MCF 10A (cell line): ENCODE measurements at places on chromosomes 6 and 20.
A peak's percentile ranks its signal among the peaks of the same experiment; 100 is the strongest.

DNA sequence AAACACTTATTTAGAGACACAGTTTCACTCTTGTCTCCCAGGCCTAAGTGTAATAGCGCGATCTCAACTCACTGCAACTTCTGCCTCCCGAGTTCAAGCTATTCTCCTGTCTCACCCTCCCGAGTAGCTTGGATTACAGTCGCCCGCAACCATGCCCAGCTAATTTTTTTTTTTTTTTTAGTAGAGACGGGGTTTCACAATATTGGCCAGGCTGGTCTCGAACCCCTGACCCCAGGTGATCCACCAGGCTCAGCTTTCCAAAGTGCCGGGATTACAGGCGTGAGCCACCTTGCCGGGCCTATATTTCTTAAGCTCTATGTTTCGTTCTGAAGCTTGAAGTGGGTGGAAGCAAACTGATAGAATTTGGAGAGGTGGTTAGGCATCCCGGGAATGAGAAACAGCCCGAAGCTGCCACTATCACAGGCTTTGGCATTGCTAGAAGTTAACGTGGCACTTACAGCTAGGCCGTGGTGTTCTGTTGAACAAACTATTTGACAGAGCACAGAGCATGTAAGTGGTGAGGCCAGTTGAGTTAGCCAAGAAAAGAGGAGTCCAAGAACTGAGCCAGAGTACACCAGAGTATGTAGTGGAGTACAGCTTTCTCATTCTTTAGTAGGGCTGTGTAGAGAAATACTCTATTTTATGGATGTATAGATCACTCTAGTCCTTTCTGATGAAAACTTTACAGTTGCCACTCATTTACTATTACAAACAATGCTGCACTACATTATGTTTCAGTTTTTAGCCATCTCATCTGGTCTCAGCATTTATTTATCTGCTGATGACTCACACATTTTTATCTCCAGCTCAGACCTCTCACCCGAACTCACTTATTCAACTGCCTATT is 62.0 kb upstream of the HFE start:
- no peaks in the 10 kb centered on the region for H3K27me3 ChIP-seq
- peak; percentile 62 for DNase-seq
- peaks cover 28% of the 10 kb centered on the region for H3K36me3 ChIP-seq
- peak overlapping the region; percentile 83 for H3K4me3 ChIP-seq
- H3K4me1 ChIP-seq = peaks cover 15% of the 10 kb centered on the region
- H3K27ac ChIP-seq = peak overlapping the region; percentile 84

- no peaks in the 10 kb centered on the region for H3K27me3 ChIP-seq
- H3K36me3 ChIP-seq = no peaks in the 10 kb centered on the region
- peak overlapping the region; percentile 36 for H3K4me3 ChIP-seq
- peaks cover 50% of the 10 kb centered on the region for H3K4me1 ChIP-seq
- peak; percentile 8 for DNase-seq
- peak overlapping the region; percentile 94 for H3K27ac ChIP-seq
Measured at GRCh38 chr6:152575161-152575560, 62.0 kb downstream of the SYNE1 start.

- H3K27me3 ChIP-seq = no peaks in the 10 kb centered on the region
- H3K27ac ChIP-seq = no peak overlapping the region
- no peaks in the 10 kb centered on the region for H3K36me3 ChIP-seq
- H3K4me3 ChIP-seq = no peak overlapping the region
Measured at GRCh38 chr6:4645713-4646360, 130.4 kb upstream of the CDYL start.

DNA sequence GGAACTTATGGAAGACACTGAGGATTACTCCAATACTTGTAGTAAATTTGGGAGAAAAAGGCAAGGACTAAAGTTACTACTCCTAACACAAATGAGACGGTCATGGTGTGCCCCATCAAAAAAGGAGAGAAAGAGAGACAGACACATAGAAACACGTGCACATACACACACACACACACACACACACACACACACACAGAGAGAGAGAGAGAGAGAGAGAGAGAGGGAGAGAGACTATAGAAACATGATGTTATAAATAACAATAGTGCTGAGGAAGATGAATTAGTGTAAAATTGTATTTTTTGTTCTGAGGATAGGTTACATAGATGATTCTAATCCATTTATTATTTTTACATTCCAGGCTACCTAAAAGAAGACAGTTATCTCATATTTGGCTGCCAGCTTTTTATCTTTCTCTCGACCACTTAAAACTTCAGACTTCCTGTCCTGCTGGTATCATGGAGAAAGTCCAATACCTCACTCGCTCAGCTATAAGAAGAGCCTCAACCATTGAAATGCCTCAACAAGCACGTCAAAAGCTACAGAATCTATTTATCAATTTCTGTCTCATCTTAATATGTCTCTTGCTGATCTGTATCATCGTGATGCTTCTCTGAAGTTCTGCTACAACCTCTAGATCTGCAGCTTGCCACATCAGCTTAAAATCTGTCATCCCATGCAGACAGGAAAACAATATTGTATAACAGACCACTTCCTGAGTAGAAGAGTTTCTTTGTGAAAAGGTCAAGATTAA is 10.5 kb downstream of the PLN start:
- H3K27me3 ChIP-seq = no peaks in the 10 kb centered on the region
- H3K4me1 ChIP-seq = no peaks in the 10 kb centered on the region
- H3K4me3 ChIP-seq = no peak overlapping the region
- DNase-seq = no peak
- no peak overlapping the region for H3K27ac ChIP-seq

- no peak overlapping the region for H3K4me3 ChIP-seq
- H3K27ac ChIP-seq = no peak overlapping the region
- no peaks in the 10 kb centered on the region for H3K27me3 ChIP-seq
- H3K4me1 ChIP-seq = peaks cover 5% of the 10 kb centered on the region
Measured at GRCh38 chr6:169490830-169491229, 211.0 kb downstream of the WDR27 start.

- H3K4me1 ChIP-seq = peaks cover 12% of the 10 kb centered on the region
- H3K4me3 ChIP-seq = no peak overlapping the region
- no peak overlapping the region for H3K27ac ChIP-seq
- H3K27me3 ChIP-seq = no peaks in the 10 kb centered on the region
Measured at GRCh38 chr6:13702809-13703302, 8.8 kb downstream of the RANBP9 start.

- no peaks in the 10 kb centered on the region for H3K36me3 ChIP-seq
- no peak overlapping the region for H3K27ac ChIP-seq
- H3K4me3 ChIP-seq = no peak overlapping the region
- peak; percentile 68 for DNase-seq
- H3K27me3 ChIP-seq = no peaks in the 10 kb centered on the region
Measured at GRCh38 chr6:89970609-89971337, 76.5 kb downstream of the GJA10 start.

DNA sequence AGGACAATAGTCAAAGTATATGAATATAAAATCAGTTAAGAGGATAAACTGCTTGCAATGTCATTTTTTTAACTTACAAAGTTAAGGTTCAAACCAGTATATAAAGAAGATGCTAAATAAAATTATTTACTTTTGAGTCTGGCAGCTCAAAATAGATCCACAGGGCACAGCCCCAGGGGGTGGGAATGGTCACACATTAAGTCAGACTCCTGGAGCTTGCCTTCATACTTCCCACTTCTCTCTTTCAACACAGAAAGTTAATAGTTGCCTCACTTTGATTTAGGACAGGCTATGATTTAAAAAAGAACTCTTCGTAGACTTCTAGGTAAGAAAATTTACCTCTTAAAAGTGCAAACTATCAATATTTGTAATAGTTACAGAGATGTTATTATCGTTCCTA is 158.3 kb upstream of the RUNX2 start:
- H3K36me3 ChIP-seq = no peaks in the 10 kb centered on the region
- H3K4me1 ChIP-seq = no peaks in the 10 kb centered on the region
- H3K27me3 ChIP-seq = no peaks in the 10 kb centered on the region
- H3K4me3 ChIP-seq = no peak overlapping the region
- no peak overlapping the region for H3K27ac ChIP-seq
- DNase-seq = no peak

DNA sequence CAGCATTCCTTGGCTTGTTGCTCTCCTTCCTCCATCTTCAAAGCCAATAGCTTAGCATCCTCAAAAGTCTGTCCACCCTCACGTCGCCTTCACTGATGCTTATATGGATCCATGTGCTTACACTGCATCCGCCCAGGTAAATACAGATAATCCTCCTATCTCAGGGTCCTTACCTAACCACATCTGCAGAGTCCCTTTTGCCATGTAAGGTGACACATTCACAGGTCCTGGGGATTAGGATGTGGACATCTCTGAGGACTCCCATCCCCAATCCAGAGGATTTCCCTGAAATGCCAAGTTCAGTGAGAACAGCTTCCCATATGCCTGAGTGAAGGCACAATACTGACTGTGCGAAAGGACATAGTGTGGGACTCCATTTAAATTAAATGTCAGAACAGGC is 25.4 kb downstream of the FKBP1A start:
- H3K27ac ChIP-seq = no peak overlapping the region
- peaks cover 13% of the 10 kb centered on the region for H3K4me1 ChIP-seq
- DNase-seq = no peak
- no peak overlapping the region for H3K4me3 ChIP-seq

DNA sequence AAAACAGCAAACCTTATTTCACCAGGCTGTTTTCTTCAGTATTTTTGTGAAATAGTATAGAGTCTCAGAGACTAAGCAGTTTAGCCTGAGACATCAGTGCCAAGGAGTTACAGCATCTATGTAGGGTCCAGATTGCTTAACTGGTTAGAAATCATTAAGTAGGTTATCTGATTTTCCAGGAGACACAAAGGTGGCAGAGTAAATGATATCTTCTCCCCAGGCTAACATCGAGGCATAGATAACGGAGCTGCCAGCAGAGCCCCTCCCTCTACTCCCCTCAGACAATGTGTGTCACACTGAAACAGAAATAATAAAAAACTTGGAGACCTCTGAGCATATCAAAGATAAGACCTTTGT is 473.0 kb upstream of the CITED2 start:
- H3K4me3 ChIP-seq = no peak overlapping the region
- H3K27me3 ChIP-seq = no peaks in the 10 kb centered on the region
- H3K27ac ChIP-seq = no peak overlapping the region
- DNase-seq = no peak
- no peaks in the 10 kb centered on the region for H3K36me3 ChIP-seq
- H3K4me1 ChIP-seq = peaks cover 5% of the 10 kb centered on the region

- H3K4me3 ChIP-seq = no peak overlapping the region
- peak overlapping the region; percentile 97 for H3K27ac ChIP-seq
- no peaks in the 10 kb centered on the region for H3K36me3 ChIP-seq
- peaks cover 24% of the 10 kb centered on the region for H3K4me1 ChIP-seq
- H3K27me3 ChIP-seq = no peaks in the 10 kb centered on the region
Measured at GRCh38 chr20:59819496-59820203, 113.8 kb downstream of the SYCP2 start.

GRCh38 chr6:35310265-35310831 is 12.7 kb downstream of the DEF6 start:
- no peak overlapping the region for H3K27ac ChIP-seq
- peaks cover 10% of the 10 kb centered on the region for H3K36me3 ChIP-seq
- H3K4me1 ChIP-seq = no peaks in the 10 kb centered on the region
- no peaks in the 10 kb centered on the region for H3K27me3 ChIP-seq

DNA sequence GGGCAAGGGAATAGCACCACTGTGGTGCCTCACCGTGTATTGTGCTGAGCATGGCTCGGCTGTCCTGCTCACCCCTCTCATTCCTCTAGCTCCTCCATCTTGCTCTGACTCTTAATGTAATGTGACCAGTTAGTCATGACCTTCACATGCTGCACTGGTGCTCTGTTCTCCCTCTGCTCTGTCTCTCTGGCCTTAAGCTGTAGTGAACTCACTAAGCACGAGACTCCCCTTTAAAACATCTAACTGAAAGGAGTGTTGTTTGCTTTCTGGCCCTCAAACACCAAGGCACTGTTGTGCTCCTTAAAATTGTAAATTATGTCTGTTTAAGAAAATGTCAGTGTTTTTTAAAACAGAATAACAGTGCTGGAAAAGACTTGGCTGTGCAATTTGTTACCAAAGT is 140.4 kb downstream of the HDGFL1 start:
- no peak overlapping the region for H3K27ac ChIP-seq
- no peaks in the 10 kb centered on the region for H3K4me1 ChIP-seq
- no peaks in the 10 kb centered on the region for H3K27me3 ChIP-seq
- no peak overlapping the region for H3K4me3 ChIP-seq
- no peaks in the 10 kb centered on the region for H3K36me3 ChIP-seq

GRCh38 chr20:9531581-9531980 is 17.2 kb downstream of the LAMP5 start:
- H3K36me3 ChIP-seq = no peaks in the 10 kb centered on the region
- no peaks in the 10 kb centered on the region for H3K4me1 ChIP-seq
- no peak for DNase-seq
- no peak overlapping the region for H3K27ac ChIP-seq

GRCh38 chr6:157845493-157846259 is 22.6 kb downstream of the SNX9 start:
- H3K27ac ChIP-seq = no peak overlapping the region
- peaks cover 54% of the 10 kb centered on the region for H3K4me1 ChIP-seq
- no peaks in the 10 kb centered on the region for H3K27me3 ChIP-seq
- no peak for DNase-seq
- peaks cover 9% of the 10 kb centered on the region for H3K36me3 ChIP-seq
- H3K4me3 ChIP-seq = no peak overlapping the region

- H3K27me3 ChIP-seq = peaks cover 16% of the 10 kb centered on the region
- H3K27ac ChIP-seq = no peak overlapping the region
- H3K4me3 ChIP-seq = no peak overlapping the region
- peaks cover 5% of the 10 kb centered on the region for H3K36me3 ChIP-seq
- H3K4me1 ChIP-seq = no peaks in the 10 kb centered on the region
Measured at GRCh38 chr6:169898788-169899480, 147.5 kb downstream of the ERMARD start.

DNA sequence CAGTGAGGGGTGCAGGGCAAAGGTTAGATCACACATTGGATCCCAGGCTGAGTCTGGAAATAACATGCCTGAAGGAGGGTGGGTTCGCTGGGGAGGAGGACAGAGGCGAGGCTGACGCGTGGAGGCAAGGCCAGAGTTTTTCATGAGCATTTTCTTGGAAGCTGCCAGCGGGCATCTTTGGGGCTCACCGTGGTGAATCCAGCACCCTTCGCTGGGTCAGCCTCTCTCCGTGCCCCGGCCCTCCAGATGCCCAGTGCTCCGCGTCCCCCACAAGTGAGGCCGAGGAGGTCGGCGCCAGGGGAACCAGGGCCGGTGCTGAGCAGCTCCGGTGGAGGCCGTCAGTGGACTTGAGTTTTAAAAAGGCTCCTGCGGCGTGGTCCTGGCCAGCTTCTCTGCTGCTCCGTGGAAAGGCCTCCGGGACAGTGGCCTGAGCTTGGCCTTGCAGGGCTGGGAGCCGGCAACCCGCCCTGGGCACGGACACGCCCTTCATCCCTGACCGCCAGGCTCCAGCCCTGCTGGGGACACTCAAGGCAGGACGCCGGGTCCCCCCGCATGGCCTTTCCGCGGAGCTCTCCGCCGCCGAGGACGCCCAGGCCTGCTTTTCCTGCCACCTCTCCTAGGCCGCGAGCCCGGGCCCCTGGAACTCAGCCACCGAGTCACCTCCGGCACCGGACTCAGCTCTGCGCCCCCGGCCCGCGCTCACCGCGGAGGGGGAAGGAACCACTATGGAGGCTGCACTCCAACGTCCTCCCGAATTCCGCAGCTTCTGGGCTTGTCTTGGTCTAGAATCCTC is 114.3 kb downstream of the THBS2 start:
- H3K4me3 ChIP-seq = no peak overlapping the region
- no peak for DNase-seq
- no peaks in the 10 kb centered on the region for H3K27me3 ChIP-seq
- no peaks in the 10 kb centered on the region for H3K36me3 ChIP-seq
- H3K4me1 ChIP-seq = no peaks in the 10 kb centered on the region

GRCh38 chr20:40741507-40742106 is 52.6 kb upstream of the MAFB start:
- no peak overlapping the region for H3K4me3 ChIP-seq
- H3K4me1 ChIP-seq = no peaks in the 10 kb centered on the region
- peaks cover 14% of the 10 kb centered on the region for H3K27me3 ChIP-seq
- no peak overlapping the region for H3K27ac ChIP-seq

- no peak overlapping the region for H3K4me3 ChIP-seq
- no peaks in the 10 kb centered on the region for H3K4me1 ChIP-seq
- peaks cover 10% of the 10 kb centered on the region for H3K36me3 ChIP-seq
Measured at GRCh38 chr20:34808583-34808982, 16.9 kb downstream of the NCOA6 start.
